ENCODE measurements at places on chromosomes 2 and 18.

GRCh38 chr2:129069875-129070594 lies 751.4 kb upstream of the HS6ST1 start:
- DNase-seq = no peak

DNA sequence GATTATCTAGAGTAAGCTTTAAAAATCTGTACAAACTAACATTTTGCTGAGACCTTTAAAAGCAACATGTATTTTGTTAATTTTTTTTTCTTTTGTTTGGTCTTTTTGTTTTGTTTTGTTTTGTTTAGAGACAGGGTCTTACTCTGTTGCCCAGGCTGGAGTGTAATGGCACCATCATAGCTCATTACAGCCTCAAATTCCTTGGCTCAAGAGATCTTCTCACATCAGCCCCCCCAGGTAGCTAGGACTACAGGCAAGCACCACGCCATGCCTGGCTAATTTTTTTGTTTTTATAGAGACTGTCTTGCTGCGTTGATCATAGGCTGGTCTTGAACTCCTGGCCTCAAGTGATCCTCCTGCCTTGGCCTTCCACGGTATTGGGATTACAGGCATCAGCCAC lies 23.1 kb downstream of the RBBP8 start:
- no peak for DNase-seq

GRCh38 chr2:223797811-223798721 lies 39.3 kb downstream of the AP1S3 start:
- no peak for DNase-seq

- DNase-seq = no peak
Measured at GRCh38 chr2:100254646-100255210, 67.6 kb downstream of the LONRF2 start.

GRCh38 chr18:8424917-8425725 lies 184.1 kb upstream of the RAB12 start:
- no peak for DNase-seq

DNA sequence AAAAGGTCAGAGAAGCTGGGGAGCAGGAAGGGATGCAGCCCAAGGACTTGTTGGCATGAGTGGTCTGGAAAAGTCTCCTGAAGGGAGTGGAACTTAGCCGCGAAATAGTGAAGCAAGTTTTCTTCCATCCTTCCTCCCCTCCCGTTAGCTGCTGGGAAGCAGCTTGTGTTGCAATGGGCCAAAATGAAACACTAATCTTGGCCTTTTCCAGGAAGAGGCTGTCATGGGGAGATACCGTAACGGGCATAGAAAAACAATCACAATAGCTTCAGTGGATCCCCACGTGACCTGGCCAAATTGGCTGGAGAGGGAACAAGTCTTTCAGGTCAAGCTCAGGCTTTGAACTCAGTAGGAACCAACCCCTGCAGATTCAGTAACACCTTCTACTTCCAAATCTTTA lies 49.3 kb downstream of the SEMA4F start:
- no peak for DNase-seq

DNA sequence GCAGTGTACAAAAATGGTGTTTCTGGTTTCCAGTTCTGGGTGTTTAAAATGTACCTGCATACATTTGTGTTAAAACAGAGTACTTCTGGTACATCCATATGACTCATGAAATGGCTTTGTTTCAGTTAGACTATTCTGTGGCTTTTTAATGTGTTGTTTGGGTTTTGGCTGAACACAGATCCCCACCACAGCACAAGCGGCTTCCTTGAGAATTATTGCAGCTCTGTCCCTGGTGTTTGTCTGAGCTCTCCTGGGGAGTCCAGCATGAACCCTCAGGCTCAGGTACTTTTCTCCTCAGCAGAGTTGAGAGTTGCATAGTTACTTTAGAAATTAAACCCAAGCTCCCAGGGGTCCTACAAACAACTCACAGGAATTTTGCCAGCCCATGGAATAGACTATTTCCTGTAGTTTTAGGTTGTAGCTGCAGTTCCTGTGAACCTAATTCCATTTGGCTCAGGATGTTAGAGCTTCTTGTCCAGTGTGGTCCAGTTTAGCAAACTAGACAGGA lies 64.8 kb upstream of the EML6 start:
- DNase-seq = no peak

DNA sequence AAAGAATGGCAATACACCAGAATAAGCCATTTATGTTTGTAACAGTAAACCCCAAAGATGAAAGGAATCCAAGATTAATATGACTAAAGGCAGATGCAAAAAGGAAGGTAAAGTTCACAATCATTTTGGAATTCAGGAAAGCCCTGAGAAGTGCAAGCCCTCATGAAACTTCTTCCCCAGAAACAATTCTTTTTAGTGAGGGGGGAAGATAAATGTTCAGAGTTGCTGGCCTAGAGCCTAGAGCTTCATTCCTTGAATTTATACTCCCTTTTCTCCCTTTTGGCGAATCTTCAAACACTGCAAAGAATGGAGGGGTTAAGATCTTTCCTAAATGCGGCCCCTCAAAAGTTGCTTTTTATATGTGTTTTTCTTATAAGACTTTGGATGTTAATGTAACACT lies 368.8 kb downstream of the MEIS1 start:
- DNase-seq = no peak

DNA sequence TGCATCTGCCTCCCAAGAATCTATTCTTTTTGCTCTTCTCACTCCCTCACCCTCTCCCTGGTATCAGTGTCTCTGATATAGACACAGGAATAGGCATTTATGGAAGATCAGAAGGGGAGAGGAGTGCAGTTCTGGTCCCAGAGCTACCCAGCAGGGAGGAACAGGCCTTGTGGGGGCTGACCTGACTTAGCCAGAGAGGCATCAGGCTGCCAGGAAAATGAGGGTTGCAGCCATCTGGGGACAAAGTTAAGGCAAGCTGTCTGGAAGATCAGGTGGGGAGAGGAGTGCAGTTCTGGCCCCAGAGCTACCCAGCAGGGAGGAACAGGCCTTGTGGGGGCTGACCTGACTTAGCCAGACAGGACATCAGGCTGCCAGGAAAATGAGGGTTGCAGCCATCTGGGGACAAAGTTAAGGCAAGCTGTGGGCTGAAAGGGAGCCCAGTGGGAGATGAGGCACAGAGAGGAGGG lies 69.9 kb upstream of the HK2 start:
- no peak for DNase-seq

DNA sequence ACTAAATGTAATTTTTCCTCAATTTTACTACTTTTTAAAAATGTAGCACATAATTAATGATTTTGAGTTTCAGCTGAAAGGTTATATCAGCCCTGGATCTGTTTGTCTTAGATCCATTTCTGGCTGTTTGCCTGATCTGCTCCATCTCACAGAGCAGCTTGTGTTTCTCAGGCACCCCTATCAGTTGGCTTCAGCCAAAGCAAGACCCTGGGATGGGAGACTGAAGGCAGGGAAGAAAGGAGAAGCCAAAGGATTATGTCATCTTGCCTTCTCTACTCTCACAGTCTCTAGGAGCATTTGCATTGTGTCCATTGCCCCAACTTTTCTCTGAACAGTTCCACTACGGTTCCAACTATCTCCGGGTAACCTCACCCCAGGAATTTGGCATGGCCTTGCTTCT lies 110.5 kb downstream of the CCDC148 start:
- no peak for DNase-seq

- DNase-seq = no peak
Measured at GRCh38 chr2:179925713-179926112, 64.3 kb upstream of the ZNF385B start.

GRCh38 chr2:108594132-108594981 lies 60.1 kb downstream of the LIMS1 start:
- DNase-seq = no peak

DNA sequence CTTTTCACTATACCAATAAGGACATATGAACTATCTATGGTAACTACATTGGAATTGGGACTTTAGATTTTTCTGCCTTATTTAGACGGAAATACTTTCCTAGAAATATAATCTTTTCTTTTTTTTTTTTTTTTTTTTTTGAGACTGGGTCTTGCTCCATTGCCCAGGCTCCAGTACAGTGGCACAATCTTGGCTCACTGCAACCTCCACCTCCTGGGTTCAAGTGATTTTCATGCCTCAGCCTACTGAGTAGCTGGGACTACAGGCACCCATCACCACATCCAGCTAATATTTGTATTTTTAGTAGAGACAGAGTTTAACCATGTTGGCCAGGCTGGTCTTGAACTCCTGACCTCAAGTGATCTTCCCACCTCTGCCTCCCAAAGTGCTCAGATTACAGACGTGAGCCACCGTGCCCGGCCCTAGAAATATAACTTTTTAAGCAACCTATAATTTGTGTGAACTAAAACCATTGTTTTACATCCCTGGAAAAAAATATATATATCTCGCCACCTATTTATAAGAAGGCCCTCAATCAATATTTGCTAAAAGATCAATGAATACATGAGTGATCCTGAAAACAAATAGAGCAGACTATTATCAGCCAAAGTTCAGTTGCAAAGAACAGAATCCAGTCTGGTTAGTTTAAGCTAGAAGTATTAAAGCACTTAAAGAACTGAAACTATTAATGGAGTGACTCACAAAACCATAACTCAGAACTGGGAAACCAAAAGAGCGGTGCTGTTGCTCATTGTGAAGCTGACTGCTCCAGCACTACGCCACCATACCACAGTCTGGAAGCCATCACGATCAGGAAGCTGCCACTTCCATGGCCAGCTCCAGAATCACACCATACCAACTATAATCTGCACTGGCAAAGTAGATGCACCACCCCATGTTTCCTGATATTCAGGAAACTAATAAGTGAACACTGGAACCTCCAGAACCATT lies 8.4 kb upstream of the HNRNPLL start:
- no peak for DNase-seq

GRCh38 chr18:58611395-58612131 lies 17.3 kb downstream of the ALPK2 start:
- DNase-seq = no peak

- DNase-seq = no peak
Measured at GRCh38 chr2:181992776-181993175, 7.1 kb downstream of the PPP1R1C start.

GRCh38 chr2:202094426-202094986 lies 21.5 kb downstream of the KIAA2012 start:
- no peak for DNase-seq

GRCh38 chr2:72154386-72154975 lies 6.8 kb upstream of the CYP26B1 start:
- no peak for DNase-seq

DNA sequence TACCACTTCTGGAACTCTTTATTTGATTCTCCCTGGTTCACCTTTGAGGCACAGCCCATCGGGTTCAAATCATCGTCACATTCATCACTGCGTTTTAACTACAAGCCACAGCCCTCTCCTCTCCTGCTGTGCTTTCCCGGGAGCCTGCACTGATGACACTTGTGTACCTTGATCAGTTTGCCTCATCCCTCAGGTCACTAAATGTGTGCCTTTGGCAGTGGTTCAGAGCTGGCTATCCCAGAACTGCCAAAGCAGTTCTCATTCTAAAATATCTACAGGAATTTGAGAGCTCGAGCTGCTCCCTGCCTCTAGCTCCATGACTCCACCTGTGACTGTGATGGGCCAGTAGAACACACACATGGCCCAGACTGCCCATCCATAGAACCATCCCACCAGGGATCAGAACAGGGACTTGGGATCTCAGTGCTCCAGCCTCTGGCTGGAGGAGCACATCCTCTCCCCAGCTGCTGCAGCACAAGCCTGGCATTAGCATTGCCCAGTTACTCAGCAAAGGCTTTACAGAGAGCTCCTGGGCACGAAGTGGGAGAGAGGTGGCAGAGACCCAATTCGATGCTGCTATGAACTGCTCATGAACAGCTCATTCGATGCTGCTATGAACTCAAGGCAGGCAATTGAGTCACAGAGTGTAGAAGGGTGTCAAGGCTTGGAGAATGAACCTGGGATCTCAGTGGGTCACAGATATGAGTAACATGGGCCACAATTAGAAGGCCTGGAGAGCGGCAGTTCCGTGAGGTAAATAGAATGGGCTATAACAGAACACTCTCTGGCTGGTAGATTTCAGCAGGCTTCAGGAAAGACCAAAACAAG lies 41.9 kb downstream of the EVA1A start:
- no peak for DNase-seq

GRCh38 chr2:238523158-238524110 lies 96.7 kb downstream of the ASB1 start:
- DNase-seq = no peak
